Renal cortex interstitium (tissue), 15 donors: ENCODE measurements at places on chromosomes 5 and 9. TPM values are rescaled to one million over a fixed set of nuclear protein-coding genes. Genes with fewer than 3 reads are reported as not detected.

The CCL27 gene
- polyA plus RNA-seq: 0.60 TPM

GRCh38 chr9:81671880-81672280 is 17.5 kb downstream of the TLE1 start:
- no peak for DNase-seq

DNA sequence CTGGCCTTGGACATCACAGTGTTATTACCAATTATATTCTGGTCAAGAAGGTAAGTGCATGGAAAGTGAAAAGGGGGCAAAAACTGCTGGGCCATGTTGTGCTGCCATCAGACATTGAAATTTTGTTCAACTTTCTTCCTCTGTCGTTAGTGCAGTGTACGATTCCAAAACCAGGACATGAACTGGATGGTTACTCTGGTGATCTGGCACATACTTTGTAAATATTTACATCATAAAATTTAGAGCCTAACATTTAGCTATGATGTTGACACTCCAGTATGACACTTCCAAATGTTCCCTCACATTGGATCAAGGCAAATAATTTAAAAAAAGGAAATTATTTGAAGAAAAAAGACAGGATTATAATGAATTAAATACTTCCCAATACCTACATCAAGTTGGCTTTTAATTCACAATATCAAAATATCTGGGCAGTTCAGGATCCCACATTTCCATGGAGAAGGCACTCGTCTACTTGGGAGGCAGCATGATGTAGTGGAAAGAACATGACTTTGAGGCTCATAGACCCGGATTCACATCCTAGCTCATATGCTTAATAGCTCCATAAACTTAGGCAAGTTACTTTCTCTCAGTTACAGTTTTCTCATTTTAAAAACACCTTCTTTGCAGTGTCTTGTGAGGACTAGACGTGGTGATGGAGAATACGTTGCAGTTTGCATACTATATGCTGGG is 342.5 kb upstream of the MPDZ start:
- DNase-seq: no peak

DNA sequence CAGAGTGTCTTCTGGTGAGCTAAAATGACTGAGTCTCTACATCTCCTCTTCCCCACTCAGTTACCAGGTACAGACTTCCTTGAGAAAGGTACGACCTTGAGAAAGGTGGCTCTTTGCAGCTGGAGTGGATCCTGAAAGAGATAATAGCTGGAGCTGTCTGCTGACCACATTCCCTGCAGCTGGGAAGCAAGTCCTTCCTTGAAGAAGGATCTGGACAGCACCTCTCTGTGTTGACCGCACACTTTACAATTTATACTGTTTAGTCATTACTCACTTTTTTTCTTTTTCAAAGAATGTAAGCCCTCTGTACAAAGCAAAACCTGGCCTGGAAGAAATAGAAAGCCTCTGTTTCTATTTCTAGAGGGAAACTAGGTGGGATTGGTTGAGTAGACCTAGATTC is 148.8 kb downstream of the MACIR start:
- DNase-seq: no peak

DNA sequence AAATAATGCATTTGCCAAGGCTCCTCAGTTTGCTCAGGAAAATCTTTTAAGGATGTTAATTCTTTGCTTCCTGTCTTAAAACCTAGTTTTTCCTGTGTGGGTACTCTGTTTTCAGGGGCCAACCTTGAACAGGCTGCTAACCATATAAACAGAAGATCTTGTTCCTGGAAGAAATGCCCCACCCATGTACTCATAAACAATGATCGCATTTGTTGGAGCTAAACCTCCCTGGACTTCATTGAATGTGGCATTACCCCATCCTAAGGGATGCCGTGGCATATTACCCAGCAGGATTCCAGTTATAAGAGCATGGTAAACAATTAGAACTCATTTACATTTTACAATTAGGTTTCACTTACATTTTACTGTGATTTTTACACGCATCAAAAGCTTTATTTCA is 436.0 kb downstream of the ZNF608 start:
- DNase-seq: no peak
